AG04449 (cell line): ENCODE measurements at places on chromosomes 7 and 10.

DNA sequence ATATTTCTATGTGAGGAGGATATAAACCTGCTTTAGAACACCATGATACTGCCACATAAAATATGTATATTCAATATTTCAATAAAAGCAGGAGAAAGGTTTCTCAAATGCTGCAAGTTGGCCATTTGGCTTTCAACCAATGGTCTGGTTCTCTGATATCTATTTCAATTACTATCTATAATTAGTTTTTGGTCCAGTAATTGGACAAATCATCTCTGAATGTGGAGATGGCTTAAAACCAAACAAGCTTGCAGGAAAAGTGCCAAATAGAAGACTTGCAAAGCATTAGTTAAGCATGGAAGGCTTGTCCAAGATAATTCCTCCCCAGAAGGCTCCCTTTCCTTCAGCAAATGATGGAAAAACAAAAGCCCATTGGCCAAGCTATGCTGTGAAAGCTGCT is 140.1 kb downstream of the CPEB3 start:
- DNase-seq: no peak

- no peak for DNase-seq
Observed at GRCh38 chr7:6164491-6164890, 107.9 kb downstream of the CYTH3 start.

- no peak for DNase-seq
Observed at GRCh38 chr7:19728716-19729115, 19.9 kb upstream of the POLR1F start.

DNA sequence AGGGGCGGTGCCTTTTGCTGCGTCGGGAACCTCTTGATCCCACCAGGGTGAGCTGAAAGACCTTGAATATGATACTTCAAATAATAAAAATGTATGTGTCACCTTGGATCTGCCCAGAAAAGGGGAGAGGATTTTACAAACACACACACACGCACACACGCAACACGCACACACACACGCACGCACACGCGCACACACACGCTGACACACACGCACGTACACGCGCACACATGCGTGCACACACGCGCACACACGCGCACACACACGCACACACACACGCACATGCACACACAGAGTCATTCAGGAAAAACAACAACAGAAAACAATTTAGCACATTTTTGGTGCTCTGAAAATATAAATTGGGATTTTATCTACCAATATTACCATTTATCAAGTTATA is 379.5 kb downstream of the PAXIP1 start:
- DNase-seq: no peak

- no peak for DNase-seq
Observed at GRCh38 chr10:130808243-130808642, 503.3 kb downstream of the TCERG1L start.

DNA sequence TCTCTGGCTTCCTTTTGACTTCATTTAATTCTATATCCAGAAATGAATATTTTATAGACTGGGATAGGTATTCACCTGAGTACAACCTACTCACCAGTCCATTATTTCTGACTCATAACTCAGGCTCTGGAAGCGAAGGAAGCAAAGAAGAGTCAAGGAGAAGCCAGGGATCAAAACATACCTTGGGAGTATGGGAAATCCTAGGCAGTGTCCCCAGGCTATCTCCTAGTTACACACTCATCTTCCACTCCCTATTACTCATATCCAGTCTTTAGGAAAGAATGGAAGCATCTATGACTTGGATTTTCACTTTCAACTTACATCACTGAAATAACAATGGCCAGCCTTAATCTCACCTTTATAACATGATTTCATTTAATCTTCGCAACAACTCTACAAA is 40.9 kb upstream of the ELAPOR2 start:
- DNase-seq: no peak

GRCh38 chr7:151178236-151178635 is 8.8 kb downstream of the ASB10 start:
- no peak for DNase-seq

DNA sequence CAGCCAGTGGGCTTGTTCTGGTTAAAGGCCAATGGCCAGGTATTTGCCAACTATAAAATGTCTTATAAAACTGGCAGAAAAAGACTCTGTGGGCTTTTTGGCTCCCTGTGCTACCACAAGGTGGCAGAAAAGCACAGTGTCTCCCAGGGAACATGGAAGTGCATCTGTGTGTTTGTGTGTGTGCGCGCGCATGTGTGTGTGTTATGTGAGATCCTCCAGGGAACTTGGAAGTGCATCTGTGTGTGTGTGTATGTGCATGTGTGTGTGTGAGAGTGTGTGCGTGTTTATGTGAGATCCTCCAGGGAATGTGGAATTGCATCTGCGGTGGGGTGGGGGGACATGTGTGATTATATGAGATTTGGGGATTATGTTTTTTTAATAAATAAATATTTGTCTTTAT is 30.2 kb upstream of the ABI1 start:
- no peak for DNase-seq

DNA sequence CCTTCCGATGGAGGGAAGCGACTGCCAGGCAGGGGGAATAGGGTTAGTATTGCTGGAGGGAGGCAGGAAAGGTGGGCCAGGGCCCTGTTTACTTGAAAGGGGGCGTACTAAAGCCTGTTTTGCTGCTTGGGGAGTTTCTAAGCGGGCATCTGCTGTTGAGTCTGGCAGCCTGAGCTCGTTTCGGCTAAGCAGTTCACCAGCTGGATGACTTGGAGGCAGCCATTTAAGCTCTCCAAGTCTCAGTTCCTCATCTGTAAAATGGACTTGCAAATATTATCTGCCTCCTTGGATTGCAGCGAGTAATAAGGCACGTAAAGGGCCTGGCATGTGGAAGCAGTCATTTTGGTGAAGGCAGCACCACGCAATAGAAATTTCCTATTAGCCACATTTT is 44.0 kb downstream of the LDB3 start:
- DNase-seq: no peak

GRCh38 chr10:43819464-43820230 is 171.0 kb upstream of the ZNF32 start:
- DNase-seq: no peak

DNA sequence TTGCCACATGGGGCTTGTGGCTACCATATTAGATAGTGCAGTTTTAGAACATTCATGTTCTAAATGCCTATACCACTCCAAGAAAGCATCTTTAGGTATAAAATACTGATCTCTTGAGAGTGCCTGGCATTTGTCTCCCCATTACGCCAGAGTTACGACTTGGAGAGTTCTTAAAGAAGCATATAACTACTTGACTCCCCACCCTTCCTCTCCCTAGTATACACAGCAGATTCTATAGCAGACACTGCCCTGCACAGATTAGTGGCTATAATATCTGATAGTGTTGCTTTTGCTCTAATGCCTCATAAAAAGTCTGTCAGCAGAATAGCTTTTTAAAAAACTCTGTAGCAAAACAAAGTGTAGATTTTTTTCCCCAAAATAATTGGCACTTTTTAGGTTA is 90.8 kb downstream of the ZMYND11 start:
- DNase-seq: no peak

DNA sequence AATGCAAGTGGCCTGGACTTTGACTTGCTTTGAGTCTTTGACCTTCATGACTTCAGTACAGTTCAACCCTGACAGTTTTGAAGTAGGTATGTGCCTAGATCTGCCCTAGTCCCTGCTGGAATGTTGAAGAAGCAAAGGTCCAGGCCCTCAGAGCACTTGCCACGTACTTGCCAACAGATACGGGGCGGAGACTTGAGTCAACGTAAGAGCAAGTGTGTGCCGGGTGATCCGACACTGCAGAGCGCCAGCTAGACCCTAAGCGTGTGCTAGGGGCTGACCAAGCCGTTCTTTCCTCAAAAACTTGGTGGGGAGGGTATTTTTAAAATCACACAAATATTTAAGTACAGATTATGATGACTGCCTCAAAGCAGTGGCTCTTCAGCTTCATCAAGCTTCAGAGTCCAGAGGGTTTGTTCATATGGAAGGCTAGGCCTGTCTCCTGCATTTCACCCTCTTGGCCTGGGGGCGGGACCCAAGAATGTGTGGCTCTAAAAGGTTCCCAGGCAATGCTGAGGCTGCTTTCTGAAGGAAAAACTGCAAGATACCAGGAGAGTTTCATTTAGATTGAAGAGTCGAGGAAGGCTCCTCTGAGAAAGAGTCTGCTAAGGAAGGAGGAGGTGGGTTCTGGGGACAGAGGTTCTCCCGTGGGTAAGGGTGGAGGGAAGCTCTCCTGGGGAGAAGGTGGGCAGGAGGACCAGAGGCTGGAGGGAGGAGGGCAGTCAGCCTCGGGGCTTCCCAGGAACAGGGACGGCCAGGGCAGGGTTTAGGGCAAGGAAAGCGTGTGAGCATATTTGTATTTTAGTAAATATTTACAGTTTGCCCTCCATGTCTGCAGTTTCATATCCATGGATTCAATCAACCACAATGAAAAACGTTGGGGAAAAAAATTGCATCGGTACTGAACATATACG is 160.3 kb downstream of the EGFR start:
- no peak for DNase-seq

DNA sequence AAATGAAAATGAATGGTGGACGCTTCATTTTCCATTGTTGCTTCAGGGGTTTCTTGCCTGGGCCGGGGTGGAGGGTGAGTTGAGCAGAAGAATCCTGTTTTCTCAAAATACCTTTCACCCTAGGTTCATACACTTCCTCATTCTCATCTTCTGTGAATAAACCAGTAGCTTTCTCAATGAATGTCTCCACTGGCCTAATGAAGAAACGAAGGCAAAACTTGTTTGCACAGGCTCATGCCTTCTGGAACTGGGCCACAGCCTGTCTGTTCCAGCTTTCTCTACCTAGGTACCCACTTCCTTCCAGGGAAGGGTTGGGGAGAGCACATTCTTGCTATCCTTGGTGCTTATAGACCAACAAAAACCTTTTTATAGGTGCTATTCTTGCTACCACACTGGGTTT is 21.3 kb downstream of the STMP1 start:
- no peak for DNase-seq

- no peak for DNase-seq
Observed at GRCh38 chr7:54336800-54337199, 205.4 kb upstream of the VSTM2A start.

DNA sequence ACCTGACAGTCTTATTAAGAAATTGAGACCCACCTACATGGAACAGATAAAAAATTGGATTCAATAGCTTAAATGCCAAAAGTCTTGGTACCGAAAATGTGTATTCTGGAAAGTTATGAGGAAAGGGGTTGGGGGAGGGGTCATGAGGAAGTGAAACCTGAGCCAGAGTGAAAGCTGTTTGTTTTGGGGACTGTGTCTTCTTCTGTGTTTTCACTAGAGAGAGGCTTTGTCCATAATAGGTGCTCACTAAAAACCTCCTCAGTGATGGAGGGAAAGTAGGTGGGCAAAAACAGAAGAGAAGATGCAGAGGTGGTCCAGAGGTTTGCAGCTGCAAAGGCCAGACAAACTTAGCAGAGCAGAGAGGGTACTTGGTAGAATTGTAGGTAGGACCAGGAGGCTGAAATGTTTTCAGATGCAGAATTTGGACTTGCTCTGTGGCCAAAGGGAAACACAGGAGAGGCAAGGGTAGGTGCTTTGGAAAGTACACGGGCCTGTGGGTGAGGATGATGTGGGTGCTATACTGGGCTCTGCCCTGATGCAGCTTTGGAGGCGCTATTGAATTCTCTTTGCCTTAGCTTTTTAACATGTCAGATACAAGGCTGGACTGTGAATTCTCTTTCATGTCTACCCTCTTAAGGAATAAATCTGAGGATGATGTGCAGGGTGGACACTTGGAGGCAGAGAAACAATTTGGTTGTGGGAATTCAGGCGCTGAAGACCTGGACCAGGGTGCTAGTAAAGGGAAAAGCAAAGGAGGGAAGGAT is 254.6 kb downstream of the PTEN start:
- DNase-seq: no peak

DNA sequence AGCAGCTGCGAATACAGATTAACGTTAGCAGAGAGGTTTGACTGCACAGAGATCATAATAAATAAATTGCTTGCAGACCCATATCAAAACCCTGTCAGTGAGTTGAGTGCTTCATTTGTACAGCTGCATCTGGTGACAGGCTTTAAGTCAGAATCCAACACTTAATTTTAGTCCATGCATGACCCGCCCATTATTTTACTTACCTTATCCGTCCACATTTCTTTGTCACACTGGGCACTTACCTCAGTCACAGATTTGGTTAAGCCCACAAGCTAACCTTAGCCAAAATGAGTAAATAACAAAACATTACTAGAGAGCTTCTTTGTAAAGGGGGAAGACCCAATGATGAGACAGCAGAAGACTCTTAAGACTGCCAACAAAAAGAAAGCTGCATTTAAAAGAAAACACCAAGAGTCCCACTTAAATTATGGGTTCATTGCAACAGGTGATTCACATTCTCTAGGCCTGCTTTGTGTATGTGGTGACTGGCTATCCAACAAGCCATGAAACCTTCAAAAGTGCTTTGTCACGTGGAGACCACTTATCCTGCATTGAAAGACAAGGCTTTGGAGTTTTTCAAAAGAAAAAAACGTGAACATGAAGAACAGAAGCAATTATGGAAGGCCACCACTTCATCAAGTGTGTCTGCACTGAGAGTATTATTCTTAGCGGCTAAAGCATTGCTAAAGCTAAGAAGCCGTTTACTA is 32.2 kb downstream of the PHTF2 start:
- DNase-seq: no peak
